ENCODE measurements at places on chromosomes 12 and 14. TPM values are rescaled to one million over a fixed set of nuclear protein-coding genes. Genes with fewer than 3 reads are reported as not detected.

DNA sequence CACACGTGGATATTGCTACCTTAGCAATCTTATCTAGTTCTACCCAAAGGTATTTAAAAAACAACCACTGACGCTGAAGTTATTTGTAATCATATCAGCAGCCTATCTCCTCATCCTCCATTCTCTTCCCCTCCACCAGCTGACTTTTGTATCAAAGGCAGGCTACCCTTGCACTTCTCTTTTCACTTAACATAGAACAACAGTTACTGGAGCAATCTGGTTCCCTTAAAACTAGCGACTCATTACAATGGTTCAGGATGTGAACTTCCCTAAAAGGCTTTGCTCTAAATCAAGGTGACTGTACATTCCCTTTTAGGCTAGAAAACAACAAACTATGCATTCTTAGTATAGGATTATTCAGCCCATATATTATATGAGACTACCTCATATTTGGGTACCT lies 404.7 kb downstream of the APAF1 start:
- DNase-seq: no peak

DNA sequence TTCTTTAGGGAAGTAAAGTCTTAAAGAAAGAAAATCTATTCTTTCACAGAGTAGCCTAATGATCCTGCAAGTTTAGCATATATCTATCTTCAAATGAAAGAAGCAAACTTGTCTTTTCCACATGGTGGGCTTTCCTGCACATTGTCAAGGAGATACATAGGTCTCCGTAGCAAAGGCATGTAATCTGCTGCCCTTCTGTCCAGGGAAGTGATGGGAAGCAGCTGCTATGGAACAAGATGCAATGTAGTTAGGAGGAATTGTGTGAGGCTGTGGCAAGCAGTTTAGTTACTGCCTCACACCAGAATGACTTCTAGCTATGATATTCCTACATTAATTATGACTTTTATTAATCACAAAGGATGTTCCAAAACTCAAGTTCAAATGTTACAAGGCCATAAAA lies 174.4 kb downstream of the PDZRN4 start:
- no peak for DNase-seq

Gene KCNA1
- polyA plus RNA-seq: not detected

GRCh38 chr12:4245446-4245845 lies 28.1 kb upstream of the CCND2 start:
- DNase-seq: no peak

- peak; percentile 73 for DNase-seq
These were observed 85.3 kb upstream of the PAWR start for GRCh38 chr12:79776111-79776510.

DNA sequence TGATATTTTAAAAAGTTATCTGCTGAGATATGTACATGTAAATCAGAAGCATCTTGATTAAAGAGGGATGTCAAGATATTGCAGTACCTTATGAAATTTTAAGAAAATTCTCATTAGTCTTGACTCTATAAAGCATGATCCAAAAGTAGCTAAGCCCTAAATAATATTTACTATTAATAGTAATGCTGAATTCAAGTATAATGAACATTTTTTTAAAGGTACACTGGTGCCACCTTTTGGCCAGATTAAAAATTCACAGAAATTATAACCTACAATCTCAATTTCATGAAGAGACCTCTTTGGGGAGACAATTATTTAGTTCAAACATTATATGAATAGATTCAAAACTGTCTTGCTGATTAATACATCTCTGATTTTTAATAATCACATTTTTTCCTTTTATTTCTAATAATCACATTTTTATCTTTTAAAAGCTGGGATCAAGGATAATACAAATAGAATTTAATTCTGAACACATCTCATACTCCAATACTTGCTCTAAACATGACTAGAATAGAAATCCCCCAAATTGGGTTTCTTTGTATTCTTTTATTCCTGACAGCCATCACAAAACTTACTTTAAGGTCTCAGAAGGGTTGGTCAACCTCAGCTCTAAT lies 13.4 kb downstream of the AKAP5 start:
- DNase-seq: peak; percentile 29

Gene POC1B
- polyA plus RNA-seq: 14.5 TPM

DNA sequence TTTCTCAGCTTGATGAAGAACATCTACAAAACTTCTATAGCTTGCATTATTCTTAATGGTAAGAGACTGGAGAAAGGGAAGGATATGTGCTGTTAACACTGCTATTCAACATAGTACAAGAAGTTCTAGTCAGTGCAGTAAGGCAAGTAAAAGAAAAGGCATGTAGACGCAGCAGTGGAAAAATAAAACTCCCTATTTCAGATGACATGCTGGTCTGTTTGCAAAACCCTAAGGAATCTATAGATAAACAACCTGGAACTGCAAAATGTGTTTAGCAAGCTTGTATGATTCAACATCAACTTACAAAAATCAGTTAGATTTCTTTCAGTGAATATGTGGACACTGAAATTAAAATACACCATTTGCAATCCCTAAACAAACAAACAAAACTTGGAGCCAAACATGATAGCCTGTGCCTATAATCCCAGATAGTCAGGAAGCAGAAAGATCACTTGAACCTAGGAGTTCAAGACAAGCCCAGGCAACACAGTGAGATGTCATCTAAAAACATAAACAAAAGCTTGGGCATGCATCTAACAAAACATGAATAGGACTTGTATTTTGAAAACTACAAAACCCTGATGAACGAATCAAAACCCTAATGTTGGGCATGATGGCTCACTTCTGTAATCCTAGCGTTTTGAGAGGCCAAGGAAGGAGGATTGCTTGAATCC lies 293.6 kb upstream of the RGS6 start:
- DNase-seq: no peak

- DNase-seq: no peak
These were observed 155.8 kb downstream of the NTF3 start for GRCh38 chr12:5587711-5588121.
